ENCODE measurements at places on chromosomes 1 and 21. TPM values are rescaled to one million over a fixed set of nuclear protein-coding genes. Genes with fewer than 3 reads are reported as not detected.

TAS1R3 gene
- under 0.01 TPM for total RNA-seq

PDE4DIP gene
- total RNA-seq, result 119 TPM

BCL2L15 gene
- total RNA-seq, result not detected

C1orf141 gene
- total RNA-seq, result not detected

SFT2D2 gene
- 47.3 TPM for total RNA-seq

ABCA4 gene
- total RNA-seq, result 1.7 TPM

SDF4 gene
- 129 TPM for total RNA-seq

METTL13 gene
- 21.5 TPM for total RNA-seq

DNA sequence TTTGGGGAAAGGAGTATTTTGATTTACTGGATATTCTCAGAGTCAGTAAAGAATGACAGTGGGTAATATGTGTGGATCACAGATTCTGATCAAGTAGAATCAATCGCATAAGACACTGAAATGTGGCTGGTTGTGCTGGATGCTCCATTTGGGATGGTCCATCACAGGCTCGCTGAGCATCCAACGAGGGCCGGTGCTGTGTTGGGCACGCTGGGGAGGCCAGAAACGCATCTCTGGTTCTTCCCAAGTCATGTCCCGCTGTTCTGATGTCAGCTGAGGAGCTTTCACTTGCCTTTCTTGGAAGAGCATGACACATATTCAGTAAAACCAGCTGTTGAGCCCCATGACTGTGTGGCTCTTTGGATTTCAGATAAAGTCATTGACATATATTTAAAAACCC is 72.0 kb downstream of the UMODL1 start:
- DNase-seq, result no peak

GRCh38 chr1:62407398-62408009 is 29.3 kb upstream of the USP1 start:
- DNase-seq, result peak; percentile 44

DNA sequence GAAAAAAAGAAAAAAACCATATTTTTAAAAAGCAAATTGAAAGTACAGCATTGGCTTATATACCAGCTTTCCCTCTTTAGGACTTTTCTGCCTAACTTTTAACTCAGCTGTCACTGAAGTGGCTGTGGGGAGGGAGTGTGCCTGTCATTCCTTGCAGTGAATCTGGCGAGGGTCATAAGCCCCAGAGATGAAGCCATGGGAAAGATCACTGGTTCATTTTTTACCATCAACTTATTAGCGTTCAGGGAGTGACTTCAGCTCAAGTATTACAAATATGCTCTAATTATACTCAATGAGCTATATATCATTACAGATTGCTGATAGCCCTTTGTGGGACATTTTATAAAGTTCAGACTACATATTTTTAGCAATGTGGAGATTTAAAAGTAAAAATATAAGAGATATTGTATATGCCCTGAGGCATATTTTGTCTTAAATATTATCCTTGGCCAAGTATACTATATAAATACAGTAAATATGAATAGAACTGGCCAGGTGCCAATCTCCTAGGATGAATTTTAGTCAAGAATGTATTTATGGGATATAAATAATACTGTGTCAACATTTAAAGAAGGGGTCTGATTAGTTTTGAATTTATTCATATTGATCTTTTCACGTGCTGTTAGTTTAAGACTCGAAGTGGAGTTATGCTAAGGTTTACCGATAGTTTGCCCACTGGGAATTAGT is 4.4 kb downstream of the TGFB2 start:
- DNase-seq, result no peak

DNA sequence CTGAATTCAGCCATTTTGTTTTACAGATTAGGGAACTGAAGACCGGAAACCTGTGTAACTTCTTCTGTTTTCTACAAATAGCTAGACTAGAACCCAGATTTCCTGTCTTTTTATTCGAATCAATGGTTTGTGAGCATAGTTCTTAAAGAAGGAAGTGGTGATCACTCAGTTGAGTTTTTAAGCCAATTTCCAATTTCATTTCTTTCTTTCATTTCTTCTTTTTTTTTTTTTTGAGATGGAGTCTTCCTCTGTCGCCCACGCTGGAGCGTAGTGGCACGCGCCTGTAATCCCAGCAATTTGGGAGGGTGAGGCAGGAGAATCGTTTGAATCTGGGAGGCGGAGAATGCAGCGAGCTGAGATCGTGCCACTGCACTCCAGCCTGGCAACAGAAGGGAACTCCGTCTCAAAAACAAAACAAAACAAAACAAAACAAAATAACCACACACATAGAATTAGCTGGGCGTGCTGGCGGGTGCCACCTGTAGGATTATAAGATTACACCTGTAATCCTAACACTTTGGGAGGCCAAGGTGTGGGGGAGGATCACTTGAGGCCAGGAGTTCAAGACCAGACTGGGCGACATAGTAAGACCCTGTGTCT is 3.0 kb upstream of the MDM4 start:
- no peak for DNase-seq

DNA sequence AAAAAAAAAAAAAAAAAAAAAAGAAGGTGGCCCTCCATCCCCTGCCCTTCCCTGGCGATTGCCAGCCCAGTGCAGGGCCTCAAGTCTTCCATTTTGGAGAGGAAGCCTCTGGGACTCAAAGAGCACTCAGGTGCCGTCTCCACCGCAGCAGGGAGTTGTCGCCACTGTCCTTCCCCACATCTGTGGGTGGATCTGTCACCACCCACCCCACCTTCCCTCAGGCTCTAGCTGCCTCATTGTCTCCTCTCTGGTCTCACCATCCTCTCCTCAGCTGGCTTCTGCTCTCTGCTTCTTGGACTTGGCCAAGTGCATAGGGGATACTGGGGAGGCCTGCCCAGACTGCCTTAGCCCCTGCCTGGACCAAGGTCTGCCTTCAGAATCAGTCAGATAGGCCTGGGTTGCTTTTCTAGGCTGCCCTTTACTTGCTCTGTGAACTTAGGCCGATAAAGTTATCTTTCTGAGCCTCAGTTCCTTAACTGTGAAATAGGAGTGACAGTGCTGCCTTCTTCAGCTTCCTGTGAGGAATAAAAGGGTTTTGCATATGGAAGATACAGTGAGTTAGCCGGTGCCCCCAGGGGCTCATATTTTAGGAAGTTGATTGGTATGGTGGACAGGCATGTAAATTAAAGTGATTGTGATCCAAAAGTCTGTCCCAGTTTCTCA is 15.8 kb downstream of the RCC1 start:
- DNase-seq, result no peak

- no peak for DNase-seq
Measured at GRCh38 chr1:220217383-220217988, 54.8 kb downstream of the RAB3GAP2 start.

DNA sequence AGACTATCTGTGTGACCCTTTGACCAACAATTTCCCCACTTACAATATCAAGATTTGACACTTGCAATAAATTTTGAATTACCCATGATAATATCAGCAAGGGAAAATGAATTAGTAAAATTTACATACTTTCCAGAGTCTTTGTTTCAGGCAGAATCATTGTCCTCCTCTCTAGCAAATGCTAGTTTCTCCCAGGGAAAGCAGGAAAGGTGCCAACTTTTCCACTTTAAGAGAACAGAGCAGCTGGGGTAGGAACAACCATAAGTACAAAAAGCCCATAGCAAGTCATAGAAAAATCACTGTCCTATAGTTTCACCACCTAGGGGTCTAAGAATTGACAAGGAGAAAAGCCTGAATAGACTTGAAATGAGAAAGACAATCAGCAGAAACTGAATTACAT is 67.1 kb upstream of the GUCA2B start:
- DNase-seq, result no peak

DNA sequence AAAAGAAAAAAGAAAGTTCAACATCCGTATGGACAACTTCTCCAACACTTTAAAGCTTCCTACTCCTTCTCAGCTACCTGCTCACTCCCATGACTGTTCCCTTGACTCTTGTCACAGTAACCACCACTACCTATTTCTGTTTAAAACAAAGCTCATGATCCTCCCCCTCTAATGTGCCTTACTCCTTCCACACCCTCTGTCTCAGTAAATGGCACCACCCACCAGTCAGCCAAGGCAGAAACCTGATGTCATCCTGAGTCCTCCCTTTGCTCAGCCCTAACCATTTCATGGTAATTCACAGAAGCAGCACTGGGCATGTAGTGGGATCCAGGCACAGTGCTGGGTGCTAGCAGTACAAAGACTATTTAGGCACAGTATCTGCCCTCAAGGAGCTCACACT is 63.0 kb upstream of the PPM1J start:
- peak; percentile 29 for DNase-seq

GRCh38 chr1:15347182-15347581 is 62.5 kb upstream of the EFHD2 start:
- DNase-seq, result no peak

DNA sequence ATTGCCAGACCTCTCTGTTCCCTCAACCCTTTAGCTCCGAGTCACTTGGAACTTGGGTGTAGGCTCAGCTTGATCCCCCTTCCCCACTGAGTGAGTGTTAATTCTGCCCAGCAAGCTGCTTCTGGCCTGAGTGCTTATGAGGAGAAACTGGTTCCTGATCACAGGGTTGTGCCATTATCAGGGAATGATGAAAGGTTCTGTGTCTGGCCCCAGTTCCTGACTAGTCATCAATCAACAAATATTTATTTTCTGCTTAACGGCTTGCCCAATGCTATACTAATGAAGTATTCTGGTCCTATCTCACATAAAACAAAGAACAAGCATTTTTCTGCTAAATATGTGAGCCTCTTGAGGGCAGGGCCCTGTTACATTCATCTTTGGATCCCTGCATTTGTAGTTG is 20.8 kb downstream of the CC2D1B start:
- DNase-seq, result no peak

DNA sequence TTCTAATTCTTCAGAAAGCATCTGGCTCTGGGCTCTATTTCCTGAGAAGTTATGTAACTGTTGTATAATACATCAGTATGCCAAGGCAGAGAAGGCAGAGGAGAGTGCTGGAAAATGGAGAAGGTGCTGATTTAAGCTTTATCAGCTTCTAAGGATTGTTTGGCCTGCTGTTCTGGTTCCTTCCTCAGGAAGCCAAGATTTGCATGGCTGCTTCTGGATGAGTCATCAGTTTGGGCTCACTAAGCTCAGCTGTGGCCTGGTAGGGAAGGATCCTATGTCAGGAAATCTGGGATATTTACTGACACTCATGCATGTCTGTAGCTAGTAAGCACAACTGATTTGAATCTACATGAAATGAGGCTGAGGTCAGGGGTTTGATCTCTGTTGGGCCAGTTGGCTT is 73.2 kb upstream of the ADGRL4 start:
- peak; percentile 63 for DNase-seq

DNA sequence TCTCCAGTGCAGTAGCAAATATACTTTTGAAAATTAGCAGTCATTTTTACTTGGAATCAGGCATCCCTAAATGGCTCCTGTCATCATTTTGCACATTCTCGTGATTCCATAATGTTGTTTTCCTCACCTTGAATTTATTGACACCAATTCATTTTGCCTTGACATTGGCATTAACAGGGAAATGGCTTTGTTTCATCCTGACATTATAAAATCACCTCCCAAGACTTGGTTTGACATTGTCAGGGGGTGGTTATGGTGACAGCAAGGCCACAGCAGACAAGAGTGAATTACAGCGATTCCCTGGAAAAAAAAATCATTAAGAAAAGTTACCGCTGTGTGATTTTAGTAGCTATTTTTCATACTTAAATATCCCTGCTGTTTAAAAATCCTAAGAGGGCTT is 327.0 kb downstream of the NTNG1 start:
- no peak for DNase-seq

DNA sequence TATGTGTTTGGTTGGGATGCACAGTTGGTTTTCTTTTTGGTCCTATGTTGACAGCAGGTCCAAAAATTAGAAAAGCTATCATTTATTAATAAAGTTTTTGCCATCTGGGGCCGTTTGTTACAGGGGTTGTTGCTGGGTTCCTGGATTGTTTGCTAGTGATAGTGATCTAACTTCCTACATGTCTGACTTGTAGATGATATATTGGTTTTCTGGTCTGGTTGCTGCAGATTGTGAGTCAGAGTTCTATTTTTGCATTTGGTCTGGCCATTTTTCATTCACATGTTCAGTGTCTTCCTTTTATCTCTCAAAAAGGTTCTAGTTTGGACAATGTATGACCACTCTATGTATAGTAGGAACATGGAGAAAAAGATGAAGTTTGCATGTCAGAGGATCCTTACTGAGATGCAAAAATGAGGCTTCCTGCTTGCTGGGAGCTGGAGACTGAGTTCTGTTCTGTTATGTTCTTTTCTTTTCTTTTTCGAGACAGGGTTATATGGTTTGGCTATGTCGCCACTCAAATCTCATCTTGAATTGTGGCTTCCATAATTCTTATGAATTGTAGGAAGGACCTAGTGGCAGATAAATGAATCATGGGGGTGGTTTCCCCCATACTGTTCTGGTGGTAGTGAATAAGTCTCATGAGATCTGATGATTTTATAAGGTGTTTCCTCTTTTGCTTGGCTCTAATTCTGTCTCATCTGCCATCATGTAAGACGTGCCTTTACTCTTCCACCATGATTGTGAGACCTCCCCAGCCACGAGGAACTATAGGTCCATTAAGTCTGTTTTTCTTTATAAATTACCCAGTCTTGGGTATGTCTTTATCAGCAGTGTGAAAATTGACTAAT is 4.2 kb upstream of the NVL start:
- DNase-seq, result peak; percentile 37

- DNase-seq, result no peak
Measured at GRCh38 chr1:210185063-210185462, 47.5 kb upstream of the SERTAD4 start.
